Brain (organoid and tissue), 16 donors: ENCODE measurements at places on chromosomes 6 and 20.

GRCh38 chr20:60507087-60507694 is 549.0 kb downstream of the CDH26 start:
- peak; percentile 63 for DNase-seq

GRCh38 chr6:33080127-33081089 is 4.6 kb downstream of the HLA-DPB1 start:
- DNase-seq, result peak; percentile 67

- peak; percentile 85 for DNase-seq
Observed at GRCh38 chr20:23995905-23996666, 7.5 kb upstream of the GGTLC1 start.

DNA sequence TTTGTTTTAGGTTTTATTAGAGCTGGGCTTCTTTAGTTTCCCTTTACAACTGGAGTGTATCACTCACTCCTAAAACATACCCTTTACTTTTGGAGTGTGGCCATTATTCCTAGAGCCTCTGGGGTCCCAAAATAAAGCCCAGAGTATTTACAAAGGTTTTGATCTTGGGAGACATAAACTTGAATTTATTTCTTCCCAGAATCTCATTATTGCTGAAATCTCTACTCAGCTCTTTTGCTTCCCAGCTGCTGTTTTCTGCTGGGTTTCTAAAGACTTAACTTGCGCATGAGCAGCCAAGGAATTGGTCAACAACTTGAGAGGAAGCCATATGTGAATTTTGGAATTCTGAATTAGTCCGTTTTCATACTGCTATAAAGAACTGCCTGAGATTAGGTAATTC is 94.5 kb upstream of the NRSN1 start:
- DNase-seq, result peak; percentile 57

GRCh38 chr6:79810185-79810705 is 137.1 kb downstream of the ELOVL4 start:
- DNase-seq, result peak; percentile 89

- no peak for DNase-seq
Observed at GRCh38 chr6:147117580-147117979, 86.6 kb upstream of the STXBP5 start.

DNA sequence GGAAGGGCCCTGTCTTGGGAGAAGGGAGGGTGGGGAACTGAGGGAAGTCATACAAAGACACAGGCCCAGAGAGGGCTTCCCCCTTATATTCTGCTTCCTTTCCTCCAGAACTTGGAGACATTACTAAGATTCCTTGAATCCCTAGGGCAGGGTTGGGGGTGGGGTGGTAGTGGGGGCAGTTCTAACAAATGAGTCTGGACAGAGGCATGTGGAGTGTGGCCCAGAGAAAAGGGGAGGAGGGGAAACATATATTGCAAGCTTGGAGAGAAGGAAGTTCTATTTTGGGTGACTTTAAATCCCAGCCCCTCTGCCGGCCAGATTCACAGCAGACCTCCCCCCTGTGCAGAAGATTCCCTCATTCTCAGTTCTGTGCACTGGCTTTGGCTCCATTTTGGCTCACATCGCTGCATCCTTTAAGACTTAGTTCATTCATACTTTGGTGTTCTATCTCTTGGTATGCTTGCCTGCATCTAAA is 43.7 kb downstream of the DAAM2 start:
- no peak for DNase-seq

GRCh38 chr6:155771822-155772221 is 316.2 kb upstream of the NOX3 start:
- no peak for DNase-seq

GRCh38 chr20:53985150-53985518 is 85.3 kb downstream of the BCAS1 start:
- DNase-seq, result no peak

DNA sequence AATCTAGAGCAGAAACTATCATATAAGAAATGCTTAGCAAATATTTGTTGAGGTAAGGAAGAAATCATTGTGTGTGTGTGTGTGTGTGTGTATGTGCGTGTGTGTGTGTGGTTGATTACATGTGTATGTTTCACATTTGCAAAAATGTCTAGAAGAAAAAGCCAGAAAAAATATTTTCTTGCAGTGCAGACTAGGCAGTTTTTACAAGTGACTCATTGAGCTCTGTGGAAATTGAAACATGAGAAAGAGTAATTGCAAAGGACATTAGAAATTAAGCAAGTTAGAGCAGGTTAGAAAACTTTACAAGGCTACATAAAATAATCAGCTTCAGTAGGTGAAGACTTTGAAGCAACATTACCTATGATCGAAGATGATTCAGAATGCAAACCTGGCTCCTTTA is 669.0 kb upstream of the EYS start:
- no peak for DNase-seq

DNA sequence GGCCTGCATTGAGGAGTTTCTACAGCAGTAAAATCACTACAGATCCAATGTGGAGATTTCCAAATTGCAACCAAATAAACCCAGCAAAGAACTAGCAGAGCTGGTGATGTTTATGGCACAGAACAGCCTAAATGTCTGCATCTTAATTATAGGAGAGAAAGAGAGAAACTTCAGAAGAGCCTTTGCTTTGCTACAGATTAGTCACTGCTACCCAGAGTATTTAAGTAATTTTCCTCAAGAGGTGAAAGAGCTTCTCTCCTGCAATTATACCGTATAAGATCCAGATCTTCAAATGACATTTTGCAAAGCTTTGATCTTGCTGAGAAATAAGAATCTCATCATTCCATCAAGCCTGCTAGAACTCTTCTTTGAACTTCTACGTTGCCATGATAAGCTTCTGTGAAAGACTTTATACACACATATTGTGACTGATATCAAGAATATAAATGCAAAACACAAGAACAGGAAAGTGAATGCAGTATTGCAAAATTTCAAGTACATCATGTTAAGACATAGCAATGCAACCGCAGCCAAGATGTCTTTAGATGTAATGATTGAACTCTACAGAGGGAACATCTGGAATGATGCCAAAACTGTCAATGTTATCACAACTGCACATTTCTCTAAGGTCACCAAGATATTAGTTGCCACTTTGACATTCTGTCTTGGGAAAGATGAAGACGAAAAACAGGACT is 48.0 kb downstream of the MKKS start:
- no peak for DNase-seq

DNA sequence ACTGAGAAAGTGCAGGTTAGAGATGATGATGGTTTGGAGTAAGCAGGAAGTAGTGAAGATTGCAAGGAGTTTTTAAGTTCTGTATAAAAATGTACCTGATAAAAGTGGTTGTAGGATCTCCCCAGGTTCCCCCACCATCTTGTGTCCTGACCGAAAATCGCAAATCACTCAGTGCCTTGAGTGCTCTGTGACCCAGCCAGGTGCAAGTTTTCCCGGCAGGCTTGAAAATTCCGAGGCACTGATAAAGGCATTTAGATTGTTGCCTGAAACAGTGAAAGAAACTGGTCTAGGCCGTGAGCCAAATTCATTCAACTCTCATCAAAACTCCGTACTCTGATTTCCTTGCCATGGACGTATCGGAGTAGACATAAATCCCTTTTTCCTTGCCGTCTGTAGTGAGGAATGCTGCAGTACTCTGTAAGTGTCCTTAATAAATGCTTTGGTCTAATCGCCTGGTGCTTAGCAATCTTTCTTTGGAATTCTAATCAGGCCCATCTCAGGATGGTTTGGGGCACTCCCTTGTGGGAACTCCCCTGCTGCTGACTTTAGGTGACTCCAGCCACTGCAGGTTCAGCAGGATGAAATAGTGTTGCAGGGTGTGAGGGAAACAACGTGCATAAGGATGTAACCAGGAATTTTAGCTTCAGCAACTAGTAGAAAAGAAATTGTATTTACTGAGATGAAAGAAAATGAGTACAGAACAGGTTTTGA is 1199.8 kb upstream of the MAP3K7 start:
- no peak for DNase-seq

GRCh38 chr6:100472674-100473073 is 8.0 kb upstream of the SIM1 start:
- no peak for DNase-seq

- DNase-seq, result no peak
Observed at GRCh38 chr20:59660471-59660870, 56.1 kb downstream of the PHACTR3 start.

DNA sequence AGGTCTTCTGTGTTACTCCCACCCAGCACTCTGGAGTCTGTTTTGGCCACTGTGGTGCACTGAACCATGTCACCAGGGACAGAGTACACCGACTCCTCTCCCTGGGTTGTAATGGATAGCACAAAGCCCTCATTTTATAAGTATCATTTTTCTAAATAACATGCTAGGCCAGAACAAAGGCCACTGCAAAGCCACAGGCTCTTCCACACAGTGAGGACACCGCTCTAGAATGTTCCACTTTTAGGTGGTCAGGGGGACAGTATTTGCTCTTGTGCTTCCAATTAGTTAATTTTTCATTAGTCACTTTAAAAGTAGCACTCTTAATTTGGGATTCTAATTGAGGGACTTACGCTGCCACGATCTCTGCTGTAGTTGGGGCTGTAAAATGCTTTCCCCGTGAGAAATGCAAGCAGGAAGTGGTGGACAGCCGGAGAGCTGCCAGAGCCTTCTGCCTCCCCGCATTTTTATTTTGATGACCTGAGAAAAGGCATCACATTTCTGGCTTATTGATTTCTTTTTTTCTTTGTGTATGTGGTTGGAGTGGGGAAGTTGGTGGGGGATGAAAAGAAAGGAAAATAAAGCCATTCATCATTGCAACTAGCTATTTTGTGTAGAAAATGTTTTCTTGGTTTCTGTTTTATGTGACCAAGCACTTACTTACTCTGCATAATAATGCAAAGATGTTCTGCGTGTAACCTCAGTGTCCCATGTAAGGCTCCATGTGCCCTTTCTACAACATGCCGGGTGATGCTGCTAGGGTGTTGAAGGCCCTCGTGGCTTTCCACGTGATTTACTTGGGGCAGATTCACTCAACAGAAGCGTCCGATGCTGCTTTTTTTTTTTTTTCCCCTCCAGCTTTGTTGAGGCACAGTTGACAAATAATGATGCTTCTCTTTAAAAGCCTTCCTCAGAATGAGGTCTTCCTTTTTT is 195.9 kb downstream of the SASH1 start:
- DNase-seq, result no peak

GRCh38 chr6:166470029-166470862 is 87.5 kb upstream of the MPC1 start:
- no peak for DNase-seq

DNA sequence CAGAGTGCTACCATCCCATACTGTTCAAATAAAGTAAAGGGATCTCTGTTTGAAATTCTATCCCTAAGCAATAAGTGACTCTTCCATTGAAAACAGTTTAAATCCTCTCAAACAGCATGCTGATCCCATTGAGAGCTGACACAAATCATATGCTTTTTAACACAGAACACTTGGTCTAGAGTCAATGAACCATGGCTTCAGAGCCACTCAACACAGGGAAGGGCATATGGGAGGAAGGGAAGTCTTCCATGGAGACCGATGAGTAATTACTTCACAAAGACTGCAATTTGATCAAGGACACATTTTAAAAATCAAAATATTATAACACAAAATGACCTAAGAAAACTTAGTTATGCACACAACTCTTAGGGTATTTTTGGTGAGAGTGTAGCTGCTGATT is 1073.0 kb upstream of the MAP3K7 start:
- no peak for DNase-seq

GRCh38 chr20:30419466-30419865 is 838.0 kb upstream of the DEFB115 start:
- DNase-seq, result no peak

GRCh38 chr6:168524571-168525001 is 83.6 kb downstream of the SMOC2 start:
- no peak for DNase-seq

GRCh38 chr6:112735129-112735528 is 388.0 kb downstream of the RFPL4B start:
- DNase-seq, result no peak

- no peak for DNase-seq
Observed at GRCh38 chr20:10430000-10430466, 4.0 kb downstream of the MKKS start.

DNA sequence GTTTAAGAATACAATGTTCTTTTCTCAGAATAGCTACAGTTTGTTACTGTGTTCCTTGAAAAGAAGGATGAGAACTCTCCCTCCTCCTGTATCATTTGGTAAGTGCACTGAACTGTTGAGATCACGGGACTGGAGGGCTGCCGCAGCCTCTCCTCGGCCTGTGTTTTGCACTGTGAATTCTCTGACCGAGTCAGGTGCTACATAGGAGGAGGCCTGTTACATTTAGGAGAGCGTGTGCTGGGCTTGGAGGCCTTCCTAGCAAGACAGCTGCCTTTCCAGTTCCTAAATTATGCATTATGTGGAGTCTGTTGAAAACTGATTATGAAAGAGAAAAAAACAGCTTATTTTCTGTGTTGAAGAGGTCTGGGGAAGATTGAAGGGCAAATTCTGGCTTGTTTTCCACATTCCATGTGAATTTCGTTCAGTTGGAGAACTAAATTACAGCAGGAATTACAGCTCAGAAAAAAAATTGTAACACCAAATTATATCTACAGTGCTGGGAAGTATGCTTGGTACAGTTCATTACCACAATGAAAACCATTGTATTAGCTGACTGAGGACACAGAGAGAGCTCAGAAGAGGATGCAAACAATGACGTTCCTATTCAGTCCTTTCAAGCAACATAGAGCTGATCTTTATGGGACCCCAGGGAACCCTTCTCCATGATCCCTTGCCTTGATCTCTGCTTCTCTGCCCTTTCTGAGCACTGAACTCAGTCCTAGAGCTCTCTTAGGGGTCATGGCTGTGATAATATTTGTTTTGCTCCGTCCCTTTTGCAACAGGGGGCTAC is 2.8 kb downstream of the TMC2 start:
- DNase-seq, result peak; percentile 56

DNA sequence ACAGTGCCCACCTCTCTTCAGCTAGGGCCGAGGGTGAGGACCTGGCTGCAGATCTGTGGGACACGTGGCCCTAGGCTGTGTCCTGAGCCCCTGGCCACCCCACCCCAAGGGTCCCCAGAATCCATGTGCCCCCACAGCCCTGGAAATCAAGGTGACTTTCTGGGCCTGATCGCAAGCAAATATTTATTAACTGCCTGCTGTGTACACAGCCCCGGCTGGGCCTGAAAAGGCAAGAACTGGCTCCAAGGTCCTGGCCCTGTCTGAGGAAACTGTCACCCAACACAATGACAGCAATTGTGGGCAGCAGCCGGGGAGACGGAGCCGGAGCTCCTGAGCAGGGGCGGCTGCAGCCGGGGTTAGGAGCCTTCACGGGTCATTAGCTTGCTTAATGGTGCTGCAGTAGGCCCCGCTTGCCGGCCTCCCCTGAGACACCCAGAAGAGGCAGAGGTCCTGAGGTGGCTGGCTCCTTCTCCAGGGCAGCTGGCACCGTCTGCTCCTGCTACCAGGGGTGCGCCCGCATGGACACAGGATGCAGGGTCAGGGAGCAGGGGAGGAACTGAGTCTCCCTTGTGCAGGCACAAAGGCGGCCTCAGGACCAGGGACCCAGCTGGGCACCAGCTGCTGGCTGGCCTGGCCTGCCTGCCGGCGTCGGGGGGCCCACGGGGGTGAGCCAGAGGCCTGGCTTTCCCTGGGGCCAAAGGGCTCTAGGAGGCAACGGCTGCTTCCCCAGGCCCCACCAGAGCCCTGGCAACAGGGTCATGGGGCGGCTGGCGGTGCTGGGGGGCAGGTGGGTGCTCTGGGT is 24.1 kb downstream of the NPEPL1 start:
- no peak for DNase-seq

DNA sequence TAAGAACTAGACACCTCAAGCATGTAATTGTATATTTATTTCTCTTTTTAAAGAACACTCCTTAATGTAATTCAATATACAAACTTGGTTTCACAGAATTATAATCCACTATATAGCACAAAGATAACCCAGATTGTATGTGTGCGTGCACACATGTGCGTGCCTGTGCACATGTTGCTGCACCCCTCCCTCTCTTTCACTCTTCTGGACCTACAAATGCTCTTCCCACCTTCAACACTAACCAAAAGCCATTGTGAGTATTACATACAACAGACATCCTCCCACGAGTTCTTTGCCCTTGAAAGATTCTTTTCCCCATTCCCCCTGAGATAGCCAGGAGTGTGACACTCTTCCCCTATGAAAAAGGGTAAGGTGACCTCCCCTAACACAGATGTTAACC is 193.5 kb downstream of the HIVEP2 start:
- DNase-seq, result no peak
